Activated CD8-positive, alpha-beta memory T cell treated with anti-CD3 and anti-CD28 coated beads for 1 hour (primary cell): ENCODE measurements at places on chromosomes 3 and 15.

DNA sequence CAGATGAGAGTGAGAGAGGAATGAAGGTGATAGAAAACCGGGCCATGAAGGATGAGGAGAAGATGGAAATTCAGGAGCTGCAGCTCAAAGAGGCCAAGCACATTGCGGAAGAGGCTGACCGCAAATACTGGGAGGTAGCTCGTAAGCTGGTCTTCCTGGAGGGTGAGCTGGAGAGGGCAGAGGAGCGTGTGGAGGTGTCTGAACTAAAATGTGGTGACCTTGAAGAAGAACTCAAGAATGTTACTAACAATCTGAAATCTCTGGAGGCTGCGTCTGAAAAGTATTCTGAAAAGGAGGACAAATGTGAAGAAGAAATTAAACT is 88.9 kb downstream of the EOMES start:
- DNase-seq = no peak

DNA sequence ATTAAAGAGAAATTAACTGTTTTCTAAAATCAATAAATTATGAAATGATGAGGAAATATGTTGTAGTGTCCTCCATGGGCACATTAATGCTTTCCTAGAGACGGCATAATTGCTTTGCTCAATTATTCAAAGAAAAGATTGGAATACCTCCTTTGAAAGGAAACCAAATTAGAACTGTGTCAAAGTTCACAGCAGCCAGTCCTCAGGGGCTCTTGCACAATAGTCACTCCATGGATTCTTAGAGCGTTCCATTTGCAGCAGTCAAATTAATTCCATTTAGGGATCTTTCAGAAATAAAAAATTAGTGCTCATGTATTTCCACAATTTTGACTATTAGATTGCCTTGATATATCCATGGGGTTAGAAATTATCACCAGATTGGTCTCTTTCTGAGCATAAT is 841.6 kb upstream of the DPPA4 start:
- DNase-seq = no peak

- no peak for DNase-seq
These were observed 109.1 kb downstream of the POLQ start for GRCh38 chr3:121436641-121437040.

DNA sequence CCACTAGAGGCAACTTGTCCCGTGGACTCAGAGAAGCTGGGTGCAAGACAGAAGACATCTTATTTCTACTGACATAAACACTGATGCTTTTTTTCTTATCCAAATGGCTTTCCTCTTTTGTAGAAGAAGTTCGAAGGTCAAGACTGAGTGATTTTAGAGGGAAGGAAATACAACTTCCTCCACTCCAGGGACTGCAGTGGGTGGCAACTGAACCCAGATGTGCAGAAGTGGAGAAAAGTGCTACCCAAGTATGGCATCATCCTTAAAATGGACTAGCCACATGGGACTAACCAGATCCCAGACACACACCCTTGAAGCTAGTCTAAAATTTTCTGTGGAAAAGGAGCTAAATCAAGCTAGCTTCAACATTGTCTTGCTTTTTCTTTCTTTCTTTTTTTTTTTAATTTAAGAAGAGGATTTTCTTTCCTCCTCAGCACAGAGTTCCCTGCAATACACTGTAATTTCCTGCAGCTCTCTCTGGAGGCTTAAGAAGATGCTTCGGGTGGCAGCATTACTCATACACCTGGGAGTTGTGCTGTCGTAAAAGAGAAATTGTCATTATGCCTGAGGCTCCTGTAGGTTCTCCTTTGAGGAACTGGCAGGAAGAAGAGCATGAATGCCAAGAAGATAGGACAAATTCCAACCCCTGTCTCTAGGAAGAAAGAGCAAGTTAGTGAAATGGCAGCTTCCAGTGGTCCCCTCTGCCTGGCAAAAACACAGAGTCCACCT is 3.8 kb upstream of the FRMD4B start:
- DNase-seq = no peak

DNA sequence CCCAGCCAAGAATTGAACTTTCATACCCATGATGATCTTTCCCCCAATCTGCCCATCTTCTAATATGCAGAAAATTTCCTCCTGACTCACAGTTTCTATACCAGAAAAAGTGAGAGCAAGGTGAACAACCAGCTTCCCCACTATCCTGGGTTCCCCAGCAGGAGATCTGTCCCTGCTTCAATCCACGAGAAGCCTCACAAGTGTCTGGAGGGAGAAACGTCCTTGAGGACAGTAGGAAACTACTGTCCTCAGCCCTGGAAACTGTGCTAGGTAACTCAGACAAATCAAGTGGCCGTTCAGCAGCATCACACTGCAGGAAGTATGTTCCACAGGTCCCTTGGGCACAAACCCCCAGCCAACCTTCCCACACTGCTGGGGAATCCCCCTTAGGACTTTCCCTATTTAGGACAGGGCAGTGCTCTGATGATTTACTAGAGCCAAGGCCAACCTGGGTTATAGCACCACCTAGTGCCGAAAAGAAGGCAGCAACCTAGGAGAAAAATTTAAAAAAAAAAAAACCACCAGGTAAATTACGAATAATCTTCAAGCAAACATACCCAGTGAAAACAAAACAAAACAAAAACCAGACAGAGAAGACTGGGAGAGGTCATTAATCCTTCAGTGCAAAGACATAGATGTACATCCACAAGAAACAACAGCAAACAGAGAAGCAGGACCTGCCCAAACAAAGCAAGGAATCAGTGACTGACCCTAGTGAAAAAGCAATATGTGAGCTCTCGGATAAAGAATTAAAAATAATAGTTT is 36.0 kb downstream of the MORC1 start:
- no peak for DNase-seq

GRCh38 chr3:113441051-113441770 is at the start of gene CFAP44:
CFAP44 (minus strand) TSS chr3:113441493; CDS start chr3:113433664, 7,829 bp downstream.
- peak; percentile 27 for DNase-seq
